Left cardiac atrium (tissue), 4 donors: ENCODE measurements at places on chromosomes 7 and 10. TPM values are rescaled to one million over a fixed set of nuclear protein-coding genes. Genes with fewer than 3 reads are reported as not detected.

DNA sequence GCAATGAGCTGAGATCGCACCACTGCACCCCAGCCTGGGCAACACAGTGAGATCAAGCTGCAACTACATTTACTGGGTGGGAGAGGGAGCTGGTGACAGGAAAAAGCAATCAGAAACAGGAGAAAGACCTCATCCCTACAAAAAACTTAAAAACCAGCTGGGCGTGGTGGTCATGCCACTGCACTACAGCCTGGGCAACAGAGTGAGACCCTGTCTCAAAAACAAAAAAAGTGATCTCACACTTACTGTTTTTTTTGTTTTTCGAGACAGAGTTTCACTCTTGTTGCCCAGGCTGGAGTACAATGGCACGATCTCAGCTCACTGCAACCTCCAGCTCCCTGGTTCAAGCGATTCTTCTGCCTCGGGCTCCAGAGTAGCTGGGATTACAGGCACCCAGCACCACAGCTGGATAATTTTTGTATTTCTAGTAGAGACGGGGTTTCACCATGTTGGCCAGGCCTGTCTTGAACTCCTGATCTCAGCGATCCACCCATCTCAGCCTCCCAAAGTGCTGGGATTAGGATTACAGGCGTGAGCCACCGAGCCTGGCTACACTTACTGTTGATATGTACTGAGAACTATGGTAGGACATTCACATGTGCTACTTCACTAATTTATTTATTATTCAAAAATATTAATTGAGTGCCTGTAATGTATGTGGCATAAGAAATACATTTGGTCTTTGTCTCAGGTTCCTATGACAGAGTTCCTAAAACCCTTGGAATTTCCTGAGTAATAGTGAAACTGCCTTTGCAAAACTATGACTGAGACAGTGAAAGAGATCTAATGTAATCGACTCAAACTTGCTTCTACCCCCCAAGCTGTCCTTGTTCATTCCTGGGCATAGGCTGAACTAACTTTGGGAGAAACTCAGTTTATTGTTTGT lies 27.7 kb upstream of the NRBF2 start:
- DNase-seq: no peak

DNA sequence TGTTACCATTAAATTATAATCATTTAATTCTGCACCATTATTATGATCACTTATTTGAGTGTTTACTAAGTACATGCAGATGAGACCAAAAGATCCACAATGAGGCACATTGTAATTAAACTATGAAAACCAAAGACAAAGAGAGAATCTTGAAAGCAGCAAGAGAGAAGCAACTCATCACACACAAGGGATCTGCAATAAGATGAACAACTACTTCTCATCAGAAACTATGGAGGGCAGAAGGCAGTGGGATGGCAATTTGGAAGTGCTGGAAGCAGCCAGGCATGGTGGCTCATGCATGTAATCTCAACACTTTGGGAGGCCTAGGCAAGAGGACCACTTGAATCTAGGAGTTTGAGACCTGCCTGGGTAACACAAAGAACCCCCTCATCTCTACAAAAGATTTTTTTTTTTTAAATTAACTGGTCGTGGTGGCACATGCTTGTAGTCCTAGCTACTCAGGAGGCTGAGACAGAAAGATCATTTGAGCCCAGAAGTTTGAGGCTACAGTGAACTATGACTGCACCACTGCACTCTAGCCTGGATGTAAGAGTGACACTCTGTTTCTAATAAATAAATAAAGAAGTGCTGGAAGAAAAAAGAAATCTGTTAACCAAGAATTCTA lies 47.7 kb downstream of the CDK6 start:
- no peak for DNase-seq

DNA sequence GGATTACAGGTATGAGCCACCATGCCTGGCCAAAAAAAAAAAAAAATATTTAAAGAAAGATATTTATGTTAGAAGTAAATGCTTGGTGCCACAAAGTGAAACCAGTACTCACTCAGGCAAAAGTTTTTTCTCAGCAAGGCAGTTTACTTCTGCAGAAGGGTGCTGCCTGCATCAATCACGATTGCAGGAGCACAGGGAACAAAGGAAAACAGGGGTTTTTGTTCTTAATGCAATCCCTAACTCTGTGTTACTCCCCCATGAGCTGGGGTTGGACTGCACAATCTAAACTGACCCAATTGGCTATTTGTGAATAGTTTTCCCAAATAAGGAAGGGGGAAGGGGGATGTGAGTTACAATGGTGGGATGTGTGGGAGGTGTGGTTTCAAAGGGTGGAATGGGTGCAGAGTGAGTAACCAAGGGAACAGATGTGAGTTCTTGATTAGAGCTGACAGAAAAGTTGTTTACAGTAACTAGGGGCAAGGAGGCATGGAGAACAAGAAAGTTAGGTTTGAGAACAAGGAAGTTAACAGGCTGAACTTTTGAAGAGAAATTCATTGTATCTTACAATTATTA lies 255.4 kb downstream of the TYW1 start:
- DNase-seq: no peak

- no peak for DNase-seq
Observed at GRCh38 chr10:80540618-80540980, 2.9 kb downstream of the SH2D4B start.

GRCh38 chr10:131143425-131144165 lies 167.9 kb downstream of the TCERG1L start:
- no peak for DNase-seq

GRCh38 chr10:77393821-77394501 lies 243.6 kb downstream of the KCNMA1 start:
- no peak for DNase-seq

DNA sequence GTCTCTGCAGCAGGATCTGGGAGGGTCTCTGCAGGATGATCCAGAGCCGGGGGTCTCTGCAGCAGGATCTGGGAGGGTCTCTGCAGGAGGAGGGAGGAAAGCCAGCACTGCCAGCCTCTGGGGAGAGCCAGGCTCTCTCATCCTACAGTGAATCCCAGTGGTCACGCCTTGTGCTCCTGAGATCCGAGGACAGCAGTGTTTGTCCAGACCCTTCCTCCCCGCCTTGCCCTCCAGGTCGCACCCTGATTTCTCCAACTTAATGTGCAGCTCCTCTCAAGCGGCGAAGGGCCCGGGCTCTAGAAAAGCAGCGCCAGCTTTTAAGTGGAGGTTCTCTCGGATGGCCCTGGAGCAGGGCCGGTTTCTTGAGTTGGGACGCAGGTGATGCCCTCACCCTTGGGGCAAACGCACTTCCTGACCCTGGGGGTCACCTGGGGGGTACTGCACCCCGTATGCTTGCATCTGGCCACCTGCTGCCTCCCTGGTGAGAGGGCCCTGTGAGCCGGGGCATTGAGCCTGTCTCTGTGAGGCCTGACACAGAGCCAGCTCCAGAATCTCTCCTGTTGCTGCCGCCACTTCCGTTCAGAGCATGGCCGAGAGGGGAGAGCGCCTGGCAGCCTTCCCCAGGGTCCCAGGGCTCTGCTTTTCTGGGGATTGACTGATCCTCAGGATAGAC lies 111.6 kb downstream of the ACTR3B start:
- DNase-seq: no peak

GRCh38 chr7:44064791-44065430 lies 456 bp downstream of the PGAM2 start:
- DNase-seq: peak; percentile 47

DNA sequence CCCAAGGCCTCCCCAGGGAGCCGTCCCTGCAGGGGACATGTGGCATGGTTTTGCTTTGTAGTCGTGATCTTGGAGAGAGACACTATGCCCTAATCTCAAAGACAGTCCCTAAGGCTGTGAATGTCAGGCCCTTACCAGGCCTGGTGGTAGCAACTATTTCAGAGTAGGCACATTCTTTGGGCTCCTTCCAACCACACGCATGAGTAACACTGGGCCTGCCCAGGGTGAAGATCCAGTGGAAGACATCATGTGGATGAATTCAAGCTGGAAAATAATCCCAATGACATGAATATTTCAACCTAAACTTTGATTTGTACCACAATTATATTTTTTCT lies 39.5 kb upstream of the INSIG1 start:
- DNase-seq: peak; percentile 55

DNA sequence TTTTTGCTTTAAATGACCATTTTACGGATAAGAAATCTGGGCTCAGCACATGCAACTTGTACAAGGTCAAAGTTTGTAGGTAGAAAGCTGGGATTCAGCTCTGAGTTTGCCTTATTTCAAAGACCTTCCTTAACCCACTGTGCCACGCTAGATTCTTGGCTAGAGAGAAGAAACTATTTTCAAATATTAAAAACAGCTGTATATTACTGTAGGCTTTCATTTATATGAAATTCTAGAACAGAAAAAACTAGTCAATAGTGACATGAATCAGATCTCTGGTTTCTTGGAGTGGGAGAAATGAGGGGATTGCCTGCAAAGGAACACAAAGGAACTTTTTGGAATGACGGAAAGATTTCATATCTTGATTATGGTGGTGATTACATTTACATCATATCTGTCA lies 53.0 kb upstream of the C1GALT1 start:
- no peak for DNase-seq

DNA sequence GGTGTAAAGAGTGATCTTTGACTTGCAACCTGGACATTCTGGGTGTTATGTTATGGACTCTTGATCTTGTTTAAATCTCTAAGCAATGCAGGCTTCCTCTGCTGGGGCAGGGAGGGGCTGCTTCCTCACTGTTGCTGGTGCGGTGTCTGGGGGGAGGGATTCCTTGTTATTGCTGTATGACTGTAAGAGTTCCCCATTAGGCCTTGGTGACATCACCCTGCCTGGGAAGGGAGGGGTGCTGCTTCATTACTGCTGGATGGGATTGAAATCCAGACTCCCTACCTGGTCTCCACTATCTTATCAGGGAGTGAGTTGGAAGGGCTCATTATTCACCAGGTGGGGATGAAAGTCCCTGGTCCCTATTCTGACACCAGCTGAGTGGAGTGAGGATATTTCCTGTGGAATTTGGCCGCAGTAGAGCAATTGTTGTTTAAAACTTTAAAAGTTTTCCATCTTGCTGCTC lies 8.8 kb downstream of the OGDH start:
- peak; percentile 48 for DNase-seq

DNA sequence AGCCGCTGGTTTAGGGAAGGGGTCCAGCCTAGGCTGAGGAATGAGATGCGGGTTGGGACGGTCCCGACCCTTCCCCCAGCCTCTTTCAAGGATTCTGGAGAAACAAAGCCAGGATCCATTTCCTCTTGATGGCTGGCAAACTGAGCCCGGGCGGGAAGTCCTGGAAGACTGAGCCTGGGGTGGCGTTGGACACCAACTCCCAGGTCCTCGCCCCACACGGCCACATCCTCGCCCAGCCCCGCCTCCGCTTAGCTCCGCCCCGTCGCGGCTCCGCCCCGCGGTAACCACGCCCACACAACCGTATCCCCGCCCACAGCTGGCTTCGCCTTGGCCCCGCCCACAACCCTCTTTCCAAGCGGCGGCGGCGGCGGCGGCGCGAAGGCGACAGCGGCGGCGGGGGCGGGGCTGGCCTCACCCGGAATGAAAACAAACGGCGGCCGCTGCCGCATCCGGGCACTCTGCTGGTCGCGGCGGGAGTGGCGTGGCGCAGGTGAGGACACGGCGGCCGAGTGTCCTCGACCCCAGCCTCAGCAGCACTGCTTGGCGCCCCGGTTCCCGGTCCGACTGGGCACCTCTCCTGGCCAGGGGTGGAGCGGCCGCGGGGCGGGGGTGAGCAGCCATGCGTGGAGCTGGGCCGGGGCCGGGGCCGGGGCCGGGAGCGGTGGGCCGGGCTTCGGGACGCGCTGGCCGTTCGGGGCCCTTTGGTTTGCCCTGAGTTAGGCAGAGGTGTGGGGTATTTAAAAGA lies at the start of gene NUB1:
Gene NUB1, plus strand, starts transcription at position 456 of the 745 bp plus-strand sequence. CDS start 3,538 bp downstream, outside the sequence.
- peak; percentile 93 for DNase-seq

DNA sequence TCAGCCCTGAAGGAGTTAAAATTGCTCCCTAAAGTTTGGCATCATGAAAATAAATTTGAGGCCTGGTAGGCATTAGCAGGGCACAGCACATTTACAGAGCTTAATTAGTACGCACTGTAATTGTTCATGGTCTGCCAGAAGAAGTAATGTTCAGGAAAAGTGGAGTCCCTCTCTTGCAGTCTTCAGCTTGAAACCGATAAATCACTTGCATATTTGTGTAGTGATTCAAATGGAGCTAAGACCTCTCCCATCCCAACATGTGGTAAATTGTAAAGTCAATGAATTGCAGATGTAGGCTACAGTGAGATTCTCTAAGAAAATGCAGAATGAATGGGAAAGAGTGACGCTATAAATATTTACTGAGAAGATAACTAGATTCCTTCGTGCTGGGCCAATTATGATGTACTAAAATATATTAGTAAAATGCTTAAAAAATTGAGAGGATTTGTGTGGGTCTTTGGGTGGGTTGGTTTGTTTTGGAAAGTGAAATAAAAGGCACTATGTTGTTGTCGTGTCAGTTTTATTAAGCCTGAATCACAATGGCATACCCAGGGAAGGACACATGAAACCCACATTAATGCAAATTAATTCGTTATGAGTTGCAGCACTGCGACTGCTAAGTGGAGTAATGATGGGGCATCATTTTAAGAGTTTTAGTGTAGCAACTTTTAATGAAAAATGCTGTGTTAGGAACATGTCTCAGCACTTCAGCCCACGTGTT lies 8.4 kb downstream of the TCF7L2 start:
- no peak for DNase-seq

DNA sequence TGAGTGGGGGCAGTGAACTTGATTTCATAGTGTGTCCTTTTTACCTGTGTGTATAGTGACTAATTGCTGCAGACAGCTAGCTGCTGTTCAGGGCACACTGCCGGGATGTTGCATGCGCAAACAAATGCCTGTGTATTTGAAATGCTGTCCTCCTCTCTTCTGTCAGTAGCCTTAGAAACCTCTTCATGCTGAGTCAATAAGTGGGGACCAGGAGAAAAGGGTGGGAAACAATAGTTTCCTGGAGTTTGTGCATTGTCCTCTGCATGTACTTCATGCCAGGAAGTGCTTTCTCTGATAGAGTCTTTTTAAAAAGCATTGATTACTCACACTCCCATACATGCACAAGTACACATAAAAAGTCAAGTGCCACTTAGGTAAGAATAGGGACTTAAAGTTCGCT lies 1183.7 kb upstream of the CELF2 start:
- no peak for DNase-seq

DNA sequence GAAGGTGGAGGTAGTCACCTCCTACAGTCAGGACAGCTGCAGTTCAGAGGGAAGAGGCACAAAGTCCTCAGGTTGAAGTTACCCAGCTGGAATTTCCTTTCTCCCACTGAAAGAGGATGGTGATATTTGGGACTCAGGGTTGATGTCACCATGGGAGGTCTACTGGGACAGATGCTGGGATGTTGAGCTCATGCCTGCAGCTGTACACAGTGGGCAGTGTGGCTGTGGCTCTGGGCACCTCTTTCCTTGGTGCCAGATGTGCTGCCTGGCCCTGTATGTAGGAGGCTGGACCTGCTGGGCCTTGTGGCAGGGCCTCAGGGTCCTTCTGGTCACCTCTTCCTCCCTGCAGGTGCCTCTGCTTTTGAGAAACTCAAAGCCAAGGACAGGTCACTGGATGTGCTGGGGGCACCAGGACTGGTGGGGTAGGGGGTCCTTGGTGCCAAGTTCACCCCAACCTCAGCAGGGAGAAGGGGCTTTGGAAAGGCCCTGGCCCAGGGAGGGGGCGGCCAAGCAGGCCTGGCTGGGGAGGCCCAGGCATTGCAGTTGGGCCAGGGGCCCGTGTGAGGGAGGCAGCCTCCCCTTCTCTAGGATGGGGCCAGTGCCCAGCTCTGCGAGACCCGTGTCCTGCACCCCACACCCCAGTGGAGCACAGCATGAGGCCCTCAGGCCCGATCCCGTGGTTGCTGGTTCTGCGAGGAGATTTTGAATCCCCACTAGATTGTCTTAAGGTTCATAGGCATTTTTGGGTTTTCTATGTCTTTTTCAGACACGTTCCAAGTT lies 103.1 kb downstream of the BMS1 start:
- no peak for DNase-seq

Gene UNC5B
- total RNA-seq: 17.7 TPM

Gene SSC4D
- total RNA-seq: 0.55 TPM

Gene PWWP2B
- total RNA-seq: 11.8 TPM

Gene PODXL
- 45.0 TPM for total RNA-seq

Gene AOAH
- 2.7 TPM for total RNA-seq

Gene CCDC7
- total RNA-seq: 29.3 TPM

Gene CD36
- 831 TPM for total RNA-seq
